Iris pigment epithelial cell (primary cell): ENCODE measurements at places on chromosomes 6 and 20.

DNA sequence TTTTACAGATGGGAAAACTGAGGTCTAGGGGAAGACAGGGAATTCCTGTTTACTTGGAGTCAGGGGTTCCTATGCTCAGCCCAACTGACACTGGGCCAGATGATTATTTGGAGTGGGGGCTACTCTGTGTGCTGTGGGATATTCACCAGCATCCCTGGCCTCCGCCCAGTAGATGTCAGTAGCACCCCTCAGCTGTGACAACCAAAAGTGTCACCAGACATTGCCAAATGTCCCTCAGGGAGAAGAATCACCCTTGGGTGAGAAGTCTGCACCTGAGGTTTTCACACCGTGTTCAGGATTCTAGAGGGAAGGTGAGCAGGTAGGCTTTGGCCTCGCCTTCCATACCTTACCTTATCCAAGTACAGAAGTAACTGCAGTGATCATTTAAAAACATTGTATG lies 27.6 kb downstream of the CDH26 start:
- no peak for DNase-seq

- DNase-seq: peak; percentile 87
Observed at GRCh38 chr6:83430611-83431544, at the start of gene ME1. TSS of gene ME1 (minus strand) at chr6:83431051. CDS start at chr6:83430954, 97 bp downstream.

- DNase-seq: no peak
Observed at GRCh38 chr20:16501301-16501700, 71.9 kb downstream of the KIF16B start.

- peak; percentile 66 for DNase-seq
Observed at GRCh38 chr6:42505385-42505718, 53.6 kb upstream of the TRERF1 start.

GRCh38 chr20:4006640-4007039 lies 8.7 kb downstream of the RNF24 start:
- DNase-seq: no peak

DNA sequence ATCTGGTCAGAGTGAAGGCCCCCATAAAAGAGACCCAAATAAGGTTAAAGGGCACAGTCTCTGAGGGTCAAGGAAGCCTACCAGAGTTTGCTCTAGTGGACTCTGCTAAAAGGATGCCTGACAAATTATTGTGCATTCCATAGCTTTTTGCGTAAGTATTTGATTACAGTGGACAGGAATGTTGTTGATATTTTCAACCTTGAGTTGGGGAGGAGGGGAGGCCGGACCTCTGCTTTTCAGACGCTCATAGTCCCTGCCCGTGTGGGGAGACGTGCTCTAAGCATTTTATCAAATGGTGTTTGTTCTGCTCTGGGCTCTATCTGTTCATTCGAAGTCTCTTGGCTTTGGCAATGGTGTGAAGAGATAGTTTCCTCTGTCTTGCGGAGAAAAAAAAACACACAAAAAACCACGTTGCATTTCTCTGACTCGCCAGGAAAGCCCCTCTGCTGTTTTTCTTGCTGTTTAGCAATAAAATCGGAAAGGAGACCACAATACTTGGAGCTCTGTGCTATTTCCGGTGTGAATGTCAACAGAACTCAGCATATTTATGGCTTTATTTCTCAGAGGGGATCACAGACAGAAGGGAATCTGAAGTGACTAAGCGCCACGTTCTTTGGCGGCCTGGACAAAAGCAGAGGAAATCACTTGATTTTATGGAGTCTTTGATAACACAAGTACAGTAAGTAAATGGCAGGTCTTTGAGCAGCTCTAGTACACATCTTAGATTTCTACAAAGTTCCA lies 159.8 kb downstream of the ZFP64 start:
- DNase-seq: peak; percentile 95

DNA sequence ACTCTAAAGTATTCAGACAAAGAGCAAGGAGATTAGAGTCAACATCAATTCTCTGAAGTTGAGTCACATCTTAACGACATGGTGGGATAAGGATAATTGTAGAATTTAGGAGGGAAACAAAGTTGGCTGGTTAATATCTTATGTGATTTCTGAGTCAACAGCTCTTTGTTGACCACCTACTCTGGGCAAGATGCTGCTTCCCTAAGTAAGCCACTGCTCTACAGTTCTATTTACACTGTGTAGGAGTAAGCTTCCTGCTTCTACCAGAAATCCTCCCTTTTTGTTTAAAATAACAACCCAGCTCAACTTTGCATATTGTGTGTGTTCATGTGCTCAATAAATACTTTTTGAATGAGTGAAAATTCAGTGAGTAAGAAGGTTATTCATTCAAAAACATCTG lies 3.1 kb downstream of the HS3ST5 start:
- DNase-seq: no peak

- peak; percentile 53 for DNase-seq
Observed at GRCh38 chr20:60071965-60072364, 113.7 kb downstream of the CDH26 start.

DNA sequence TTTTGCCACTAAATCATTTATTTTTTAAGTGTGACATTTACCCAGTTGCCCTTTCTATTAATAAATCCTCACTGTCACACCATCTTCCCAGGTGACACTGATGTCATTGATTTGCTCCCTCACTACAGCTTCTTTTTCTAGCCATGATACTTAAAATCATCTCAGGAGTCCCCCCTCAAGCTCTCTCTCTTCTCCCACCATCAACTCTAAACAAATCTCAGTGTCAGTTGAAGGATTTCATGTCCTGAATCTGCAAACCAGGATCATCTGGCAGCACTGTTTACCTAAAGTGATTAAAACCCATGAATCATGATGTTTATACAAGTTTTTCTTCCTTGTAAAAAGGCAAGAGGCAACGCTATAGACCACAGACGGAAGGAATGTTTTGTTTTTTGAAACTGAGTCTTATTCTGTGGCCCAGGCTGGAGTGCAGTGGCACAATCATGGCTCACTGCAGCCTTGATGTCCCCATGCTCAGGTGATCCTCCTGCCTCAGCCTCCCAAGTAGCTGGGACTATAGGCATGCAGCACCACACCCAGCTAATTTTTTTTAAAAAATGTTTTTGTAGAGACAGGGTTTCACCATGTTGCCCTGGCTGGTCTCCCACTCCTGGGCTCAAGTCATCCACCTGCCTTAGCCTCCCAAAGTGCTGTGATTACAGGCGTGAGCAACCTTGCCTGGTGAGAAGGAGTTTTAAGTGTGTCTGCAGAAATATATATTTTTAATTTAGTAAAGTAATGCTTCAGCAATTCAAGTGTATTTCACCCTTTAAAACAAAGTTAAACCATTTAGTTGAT lies 30.1 kb upstream of the SH3BGRL2 start:
- peak; percentile 92 for DNase-seq

DNA sequence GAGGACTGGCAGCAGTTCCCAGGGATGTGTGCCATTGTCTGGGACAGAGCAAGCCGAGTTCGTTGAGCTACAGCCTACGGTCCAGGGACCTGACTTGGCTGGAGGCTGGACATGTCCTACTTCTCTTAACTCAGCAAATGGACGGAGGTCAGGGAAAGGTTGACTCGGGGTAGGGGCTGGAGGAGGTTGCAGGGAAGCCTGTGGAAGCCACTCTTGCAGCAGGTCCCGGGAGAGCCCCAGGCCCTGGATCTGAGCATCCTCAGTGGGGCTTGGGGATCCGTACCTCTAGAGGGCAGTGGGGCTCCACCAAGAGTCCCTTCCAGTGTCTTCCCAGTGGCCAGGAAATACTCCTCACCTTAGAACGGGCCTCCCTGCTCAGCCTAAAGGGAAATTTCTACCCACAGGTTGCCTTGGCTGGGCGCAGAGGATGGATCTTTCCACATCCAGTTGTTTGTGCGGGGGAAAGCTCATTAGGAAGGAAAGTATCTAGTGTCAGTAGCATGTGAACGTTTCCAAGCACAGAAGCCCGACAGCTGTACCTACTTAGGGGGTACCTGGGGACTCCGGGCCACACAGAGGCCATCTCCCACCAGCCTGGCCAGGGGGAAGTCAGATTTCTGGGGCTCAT lies 170.2 kb downstream of the NFATC2 start:
- peak; percentile 79 for DNase-seq

- no peak for DNase-seq
Observed at GRCh38 chr20:46696791-46697279, 7.6 kb upstream of the TP53RK start.
